ENCODE measurements at places on chromosomes 7 and 10.

- no peak for DNase-seq
Observed at GRCh38 chr7:91683823-91684222, 196.7 kb downstream of the MTERF1 start.

DNA sequence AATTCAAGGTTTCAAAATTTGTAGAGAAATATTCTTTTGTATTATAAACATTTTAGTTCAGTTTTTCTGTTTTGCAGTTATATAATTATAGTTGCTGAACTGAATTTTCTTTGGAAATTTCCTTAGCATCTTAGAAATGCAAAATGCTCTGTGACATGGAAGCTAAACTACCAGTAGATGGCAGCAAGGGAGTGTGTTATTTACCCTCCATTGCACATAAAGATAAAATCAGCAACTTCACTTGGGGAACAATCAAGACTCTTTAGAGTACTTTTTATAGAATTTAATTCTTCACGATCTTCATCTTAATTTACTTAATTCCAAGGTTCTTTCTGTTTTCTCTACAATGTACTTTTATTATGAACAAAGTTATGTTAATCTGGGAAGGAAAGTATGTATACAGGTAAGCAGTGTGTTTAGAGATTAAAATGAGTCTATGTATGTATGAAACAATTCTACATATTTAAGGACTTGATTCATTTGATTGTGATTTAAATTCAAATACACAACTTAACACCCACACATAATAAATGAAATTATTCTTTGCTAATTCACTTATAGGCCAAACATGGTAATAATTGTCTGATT is 404.2 kb downstream of the THSD7A start:
- no peak for DNase-seq

- no peak for DNase-seq
Observed at GRCh38 chr10:125055446-125055845, 104.9 kb downstream of the CTBP2 start.

DNA sequence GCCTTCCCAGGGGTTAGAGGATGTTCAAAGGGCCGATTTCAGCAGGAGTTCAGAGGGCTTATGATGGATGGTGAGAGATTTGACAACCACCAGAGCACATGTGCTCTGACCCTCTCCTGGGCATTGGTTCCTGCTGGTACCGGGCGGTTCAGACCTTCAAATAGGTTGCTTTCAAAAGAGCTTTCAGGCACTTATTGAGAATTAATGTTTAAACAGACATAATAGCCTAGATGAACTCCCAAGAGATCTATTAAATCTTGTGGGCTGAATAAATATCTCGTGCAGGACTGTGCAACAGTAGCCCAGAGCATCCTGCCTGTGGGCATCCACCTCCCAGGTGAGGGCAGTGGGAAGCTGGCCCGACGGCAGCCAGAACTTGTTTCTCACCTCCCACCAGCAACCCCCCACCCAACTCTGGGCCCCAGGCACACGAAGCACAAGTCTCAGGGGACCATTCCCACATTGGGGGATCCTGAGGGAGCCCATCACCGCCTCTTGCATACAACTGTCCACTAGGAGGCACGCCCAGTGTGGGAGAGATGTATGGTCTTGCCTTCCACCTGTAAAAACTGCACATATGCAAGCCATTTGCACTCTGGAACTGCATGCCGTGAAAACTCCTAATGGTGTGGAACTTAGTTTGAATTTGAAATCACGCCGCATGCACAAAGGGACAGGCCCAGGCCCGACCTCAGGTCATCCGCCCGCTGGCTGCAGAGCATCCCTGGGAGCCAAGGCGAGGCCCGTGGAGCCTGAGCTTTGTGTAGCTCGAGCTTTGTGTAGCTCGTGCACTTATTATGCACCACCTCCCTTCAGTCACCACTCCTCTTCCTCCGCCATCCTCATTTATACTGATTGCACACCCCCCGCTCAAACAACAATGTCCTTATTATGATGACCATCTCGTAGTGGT is 147.8 kb downstream of the ADCY1 start:
- DNase-seq, result no peak

GRCh38 chr7:2090526-2091520 is 141.9 kb downstream of the MAD1L1 start:
- DNase-seq, result no peak

Data from SW 1271 (cell line).